ENCODE measurements at places on chromosomes 4 and X. TPM values are rescaled to one million over a fixed set of nuclear protein-coding genes. Genes with fewer than 3 reads are reported as not detected.

DNA sequence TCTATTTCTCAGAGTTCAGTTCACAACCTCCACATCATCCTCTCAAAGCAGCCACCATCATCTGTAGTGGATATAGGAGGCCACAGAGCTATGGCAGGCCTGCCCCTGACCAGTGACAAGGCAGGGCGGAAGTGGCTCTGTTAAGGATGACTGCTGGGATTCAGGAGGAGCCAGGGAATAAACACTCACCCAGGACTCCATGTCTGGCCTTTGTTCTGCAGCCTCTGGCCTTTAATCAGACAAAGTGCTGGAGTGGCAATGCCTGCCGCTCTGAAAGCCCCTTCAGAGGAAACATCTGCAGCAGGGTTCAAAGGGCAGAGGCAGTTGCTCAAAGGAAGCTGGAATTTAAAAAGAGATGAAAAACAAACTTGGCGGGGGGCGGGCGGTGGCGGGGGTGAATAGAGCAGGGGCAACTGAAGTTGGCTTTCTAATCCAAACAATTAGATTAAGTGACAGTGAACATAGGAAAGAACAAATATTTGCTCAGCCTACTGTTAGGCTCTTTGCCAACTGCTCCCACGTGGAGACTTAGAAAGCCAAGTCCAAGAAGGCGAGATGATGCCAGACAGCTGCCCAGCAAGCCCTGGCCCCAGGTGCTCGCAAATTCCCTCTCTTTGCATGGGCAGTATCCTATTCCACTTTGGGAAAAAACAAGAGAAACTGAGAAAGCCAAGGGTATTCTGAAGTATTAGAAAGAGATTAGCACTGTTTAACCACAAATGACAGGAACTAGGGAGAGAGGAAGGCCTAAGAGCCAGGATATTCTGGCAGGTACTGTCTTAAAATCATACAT, 5.5 kb downstream of the MPP1 start:
- H3K4me3 ChIP-seq: no peak overlapping the region
- no peaks in the 10 kb centered on the region for H3K36me3 ChIP-seq
- DNase-seq: no peak
- H3K4me1 ChIP-seq: peaks cover 34% of the 10 kb centered on the region

The PAGE1 gene
- total RNA-seq: not detected

DNA sequence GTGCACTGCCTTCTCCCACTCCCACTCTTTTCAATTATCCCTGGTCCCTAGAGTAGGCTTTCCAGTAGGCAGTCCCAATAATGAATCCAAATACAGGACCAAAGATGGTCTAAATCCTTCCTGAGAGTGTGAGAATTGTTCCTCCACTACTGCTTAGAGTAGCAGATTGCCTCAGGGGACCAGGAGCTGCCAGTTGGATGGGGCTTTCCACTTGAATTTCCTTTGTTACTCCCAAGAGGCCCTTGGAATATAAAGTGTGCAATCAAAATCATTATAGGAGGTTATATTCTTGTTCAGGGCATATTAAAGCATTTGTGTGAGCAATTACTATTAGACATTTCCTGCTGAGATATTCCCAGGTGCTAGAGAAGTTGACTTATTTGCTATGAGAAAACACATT, 156.6 kb upstream of the TLL1 start:
- no peak for DNase-seq
- no peak overlapping the region for H3K4me3 ChIP-seq
- H3K36me3 ChIP-seq: no peaks in the 10 kb centered on the region
- no peaks in the 10 kb centered on the region for H3K27me3 ChIP-seq
- H3K4me1 ChIP-seq: no peaks in the 10 kb centered on the region

DNA sequence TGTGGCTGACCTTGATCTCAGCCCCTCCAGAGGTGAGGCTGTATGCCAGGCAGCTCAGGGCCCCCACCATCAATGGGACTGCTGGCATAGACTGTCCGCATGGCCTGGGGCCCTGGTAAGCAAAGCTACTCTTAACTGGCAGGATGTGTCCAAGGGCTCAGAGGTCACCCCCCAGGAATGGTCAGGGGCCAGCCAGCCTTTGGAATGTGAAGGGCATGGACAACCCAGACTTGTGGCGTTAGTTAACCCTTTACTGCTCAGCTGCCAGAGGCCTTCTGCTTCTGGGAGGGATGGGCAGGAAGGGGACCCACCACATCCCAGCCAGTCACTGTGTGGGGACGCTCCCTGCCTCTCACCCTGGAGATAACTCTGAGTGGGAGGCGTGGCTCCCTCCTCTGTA, 80.1 kb upstream of the PSAPL1 start:
- DNase-seq: no peak
- H3K27me3 ChIP-seq: no peaks in the 10 kb centered on the region
- no peak overlapping the region for H3K4me3 ChIP-seq
- no peaks in the 10 kb centered on the region for H3K4me1 ChIP-seq

- no peak for DNase-seq
- H3K27ac ChIP-seq: no peak overlapping the region
- no peaks in the 10 kb centered on the region for H3K36me3 ChIP-seq
- H3K27me3 ChIP-seq: peaks cover 22% of the 10 kb centered on the region
- no peaks in the 10 kb centered on the region for H3K4me1 ChIP-seq
Observed at GRCh38 chrX:104255465-104255864, 732 bp upstream of the ESX1 start.

DNA sequence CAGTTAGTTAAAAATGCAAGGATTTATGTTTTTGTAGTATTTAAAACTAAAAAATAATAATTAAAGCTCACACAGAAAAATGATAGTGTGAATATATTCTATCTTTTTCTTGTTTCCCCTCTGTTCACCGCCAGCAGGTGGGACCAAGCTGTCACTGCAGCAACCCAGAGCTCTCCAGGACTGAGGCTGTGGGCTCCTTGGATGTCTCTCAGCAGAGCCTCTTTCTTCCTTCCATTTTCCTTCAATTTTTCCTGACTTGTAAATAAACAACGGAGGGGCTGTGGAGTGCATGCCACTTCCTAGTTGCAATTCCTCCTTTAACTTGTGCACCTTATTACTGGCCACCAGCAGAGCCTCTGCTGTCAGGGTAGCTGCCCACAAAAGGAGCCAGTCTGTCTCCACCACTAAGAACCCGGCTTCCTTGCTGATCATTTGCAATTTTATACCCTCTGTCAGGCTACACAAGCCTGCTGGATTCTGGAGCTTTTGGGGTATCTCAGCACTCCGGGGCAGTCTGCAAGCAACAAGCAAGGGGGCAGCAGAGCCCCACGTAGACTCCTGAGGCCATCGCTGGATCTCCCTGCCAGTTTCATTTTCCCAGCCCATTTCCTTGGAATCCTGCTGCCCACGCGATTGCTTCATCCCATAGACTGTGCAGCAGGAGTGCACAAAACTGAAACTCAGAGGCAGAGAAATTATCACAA, 1467.4 kb downstream of the C4orf33 start:
- no peak overlapping the region for H3K4me3 ChIP-seq
- H3K27me3 ChIP-seq: no peaks in the 10 kb centered on the region
- DNase-seq: no peak
- no peaks in the 10 kb centered on the region for H3K4me1 ChIP-seq
- no peaks in the 10 kb centered on the region for H3K36me3 ChIP-seq

The SMIM31 gene
- total RNA-seq: not detected

The HERC5 gene
- 23.9 TPM for total RNA-seq

- no peak for DNase-seq
- H3K27ac ChIP-seq: no peak overlapping the region
- H3K36me3 ChIP-seq: no peaks in the 10 kb centered on the region
- peaks cover 5% of the 10 kb centered on the region for H3K27me3 ChIP-seq
- no peak overlapping the region for H3K4me3 ChIP-seq
Observed at GRCh38 chr4:143023239-143023918, 161.3 kb upstream of the USP38 start.

DNA sequence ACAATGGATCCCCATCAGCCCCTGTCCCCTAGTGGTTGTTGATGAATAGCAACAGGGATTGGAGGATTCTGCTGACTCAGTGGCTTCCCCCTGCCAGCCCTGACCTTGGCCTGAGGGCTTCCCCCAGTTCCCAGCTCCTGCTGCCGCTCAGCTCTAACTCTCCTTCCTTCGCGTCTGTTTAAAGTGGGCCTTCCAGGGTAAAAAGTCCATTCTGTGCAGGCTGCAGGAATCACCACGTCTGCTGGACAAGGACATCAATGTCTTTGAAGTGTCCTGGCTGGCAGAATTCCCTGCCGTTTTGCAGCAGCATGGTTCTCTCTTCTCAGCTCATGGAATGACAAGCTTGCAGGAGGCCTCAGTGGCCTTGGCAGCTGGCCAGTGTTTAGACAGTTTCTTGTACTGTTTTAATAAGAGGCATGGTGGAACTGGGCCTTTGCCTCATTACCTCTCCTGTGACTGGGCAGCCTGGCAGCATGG, 152.5 kb upstream of the STX18 start:
- H3K4me1 ChIP-seq: no peaks in the 10 kb centered on the region
- H3K27me3 ChIP-seq: no peaks in the 10 kb centered on the region
- H3K27ac ChIP-seq: no peak overlapping the region
- H3K36me3 ChIP-seq: no peaks in the 10 kb centered on the region
- no peak for DNase-seq
- H3K4me3 ChIP-seq: no peak overlapping the region

GRCh38 chrX:147376601-147377422, 534.9 kb upstream of the FMR1 start:
- H3K36me3 ChIP-seq: no peaks in the 10 kb centered on the region
- H3K4me3 ChIP-seq: no peak overlapping the region
- DNase-seq: no peak

DNA sequence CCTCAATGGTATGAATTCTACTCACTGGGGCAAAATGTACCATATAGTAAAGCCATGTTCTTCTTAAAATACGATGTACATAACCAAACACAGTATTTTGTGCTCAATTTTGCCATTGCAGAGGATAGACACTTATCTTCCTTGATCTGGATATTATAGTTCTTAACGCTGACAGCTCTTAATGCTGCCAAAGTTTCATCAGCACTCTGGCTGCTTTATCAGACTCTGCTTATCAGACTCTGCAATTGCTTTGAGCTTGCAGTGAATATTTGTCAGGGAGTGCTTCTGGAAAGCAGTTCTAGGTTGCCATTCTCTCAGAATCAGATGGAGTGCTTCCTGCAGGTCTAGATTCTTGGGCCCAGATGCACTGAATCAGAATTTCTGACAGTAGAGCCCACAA, 863.1 kb downstream of the CCSER1 start:
- H3K36me3 ChIP-seq: no peaks in the 10 kb centered on the region
- no peaks in the 10 kb centered on the region for H3K4me1 ChIP-seq
- DNase-seq: no peak
- no peak overlapping the region for H3K27ac ChIP-seq
- no peaks in the 10 kb centered on the region for H3K27me3 ChIP-seq

- no peaks in the 10 kb centered on the region for H3K4me1 ChIP-seq
- H3K27ac ChIP-seq: no peak overlapping the region
- no peak for DNase-seq
- H3K36me3 ChIP-seq: peaks cover 25% of the 10 kb centered on the region
- H3K4me3 ChIP-seq: no peak overlapping the region
Observed at GRCh38 chrX:139795196-139795595, 87.2 kb upstream of the MCF2 start.

GRCh38 chrX:1111601-1112300, 100.7 kb downstream of the CRLF2 start:
- no peak overlapping the region for H3K27ac ChIP-seq
- peak; percentile 12 for DNase-seq
- no peaks in the 10 kb centered on the region for H3K36me3 ChIP-seq
- H3K4me3 ChIP-seq: peak overlapping the region; percentile 7
- no peaks in the 10 kb centered on the region for H3K4me1 ChIP-seq

DNA sequence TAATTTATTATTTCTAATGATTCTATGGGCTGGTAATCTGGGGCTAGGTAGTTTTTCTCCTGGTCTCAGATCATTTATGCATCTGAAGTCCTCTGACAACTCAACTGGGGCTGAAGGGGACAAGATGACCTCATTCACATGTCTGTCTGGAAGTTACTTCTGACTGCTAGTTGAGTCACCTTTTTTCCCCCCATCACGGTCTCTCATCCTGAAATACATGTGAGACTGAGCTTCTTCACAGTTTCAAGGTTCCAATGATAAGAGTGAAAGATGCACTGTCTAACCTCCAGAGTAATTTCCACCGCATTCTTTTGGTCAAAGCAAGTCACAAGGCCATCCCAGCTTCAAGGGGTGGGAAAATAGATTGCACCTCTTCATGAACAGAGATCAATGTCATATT, 356.7 kb upstream of the RPS6KA3 start:
- H3K36me3 ChIP-seq: no peaks in the 10 kb centered on the region
- no peaks in the 10 kb centered on the region for H3K27me3 ChIP-seq
- H3K4me3 ChIP-seq: no peak overlapping the region

DNA sequence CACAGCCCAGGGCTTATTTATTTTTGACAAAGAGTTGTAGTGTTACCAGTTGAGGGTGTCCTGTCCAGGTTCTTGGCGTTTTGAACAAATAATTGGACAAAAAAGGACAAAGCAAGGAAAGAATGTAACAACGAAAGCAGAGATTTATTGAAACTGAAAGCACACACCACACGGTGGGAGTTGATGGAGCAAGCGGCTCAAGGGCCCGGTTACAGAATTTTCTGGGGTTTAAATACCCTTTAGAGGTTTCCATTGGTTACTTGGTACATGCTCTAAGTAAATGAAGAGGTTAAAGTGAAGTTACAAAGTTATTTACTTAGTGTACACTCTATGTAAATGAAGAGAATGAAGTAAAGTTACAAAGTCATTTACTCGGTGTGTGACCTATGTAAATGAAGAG, 27.8 kb upstream of the OPHN1 start:
- no peak overlapping the region for H3K27ac ChIP-seq
- no peak for DNase-seq
- no peak overlapping the region for H3K4me3 ChIP-seq
- no peaks in the 10 kb centered on the region for H3K27me3 ChIP-seq

The MAGEC1 gene
- not detected for total RNA-seq

The NHS gene
- 0.53 TPM for total RNA-seq

- DNase-seq: no peak
- no peaks in the 10 kb centered on the region for H3K4me1 ChIP-seq
- H3K36me3 ChIP-seq: no peaks in the 10 kb centered on the region
- H3K27me3 ChIP-seq: no peaks in the 10 kb centered on the region
- no peak overlapping the region for H3K27ac ChIP-seq
Observed at GRCh38 chr4:23904639-23905071, 14.8 kb upstream of the PPARGC1A start.

- H3K4me1 ChIP-seq: no peaks in the 10 kb centered on the region
- no peaks in the 10 kb centered on the region for H3K36me3 ChIP-seq
- no peak for DNase-seq
- H3K27ac ChIP-seq: no peak overlapping the region
- H3K4me3 ChIP-seq: no peak overlapping the region
- no peaks in the 10 kb centered on the region for H3K27me3 ChIP-seq
Observed at GRCh38 chr4:124931050-124931449, 218.5 kb upstream of the ANKRD50 start.

DNA sequence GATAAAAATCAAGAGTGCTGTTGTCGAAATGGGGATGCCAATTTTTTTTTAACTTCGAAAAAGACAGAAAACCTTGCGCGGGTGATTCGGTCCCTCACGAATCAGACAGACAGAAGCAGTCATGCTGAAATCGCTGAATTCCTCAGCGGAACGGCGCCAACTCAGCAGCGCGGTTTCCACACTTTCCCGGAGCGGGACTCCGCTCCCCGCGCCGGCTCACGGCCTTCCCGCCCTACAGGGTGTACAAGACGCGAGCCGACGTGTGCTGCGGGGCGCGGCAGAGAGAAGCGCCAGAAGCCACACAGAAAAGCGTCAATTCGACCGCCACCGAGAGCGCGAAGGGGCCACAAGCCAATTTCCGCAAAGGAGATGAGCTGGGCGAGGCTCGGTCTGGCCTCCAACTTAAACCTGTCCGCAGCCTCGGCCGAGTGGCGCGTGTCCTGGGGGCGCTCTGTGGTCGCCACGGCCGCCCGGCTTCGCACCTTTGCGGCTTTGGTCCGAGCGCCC, 1.3 kb downstream of the NEXMIF start:
- H3K27ac ChIP-seq: no peak overlapping the region
- H3K36me3 ChIP-seq: no peaks in the 10 kb centered on the region
- peaks cover 10% of the 10 kb centered on the region for H3K27me3 ChIP-seq
- peak overlapping the region; percentile 43 for H3K4me3 ChIP-seq
- peak; percentile 12 for DNase-seq

The MFAP3L gene
- total RNA-seq: 1.3 TPM

All from CD4-positive, alpha-beta T cell (primary cell).